ENCODE measurements at places on chromosomes 6 and 20.
A peak's percentile ranks its signal among the peaks of the same experiment; 100 is the strongest.

GRCh38 chr6:10626154-10626741 lies 68.2 kb downstream of the C6orf52 start:
- no peak for DNase-seq

GRCh38 chr6:101146389-101146788 lies 247.1 kb upstream of the GRIK2 start:
- DNase-seq, result peak; percentile 27

GRCh38 chr6:150910561-150910960 lies 45.1 kb downstream of the MTHFD1L start:
- DNase-seq, result no peak

GRCh38 chr6:120214088-120214499 lies 864.5 kb upstream of the MAN1A1 start:
- DNase-seq, result peak; percentile 70

- DNase-seq, result peak; percentile 23
Observed at GRCh38 chr6:27617046-27617687, 144.3 kb upstream of the ZNF184 start.

DNA sequence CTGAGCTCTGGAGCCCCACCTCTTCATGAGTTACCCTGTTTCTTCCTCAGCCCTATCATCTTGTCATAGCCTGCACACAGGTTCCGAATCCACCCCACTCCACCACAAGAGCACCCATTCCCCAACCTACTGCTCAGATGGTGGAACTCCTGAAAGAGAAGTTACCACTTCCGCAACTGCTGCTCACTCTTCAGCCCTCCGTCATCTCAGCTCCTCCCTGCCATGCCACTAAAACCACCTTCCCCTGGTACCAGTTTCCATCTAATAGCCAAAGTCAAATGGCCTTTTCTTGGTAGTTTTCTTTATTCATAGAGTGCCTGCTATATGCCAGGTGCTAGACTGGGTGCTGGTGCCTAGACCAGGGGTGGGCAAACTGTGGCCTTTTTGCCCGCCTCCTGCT lies 3.9 kb downstream of the RAB22A start:
- DNase-seq, result no peak

- DNase-seq, result peak; percentile 37
Observed at GRCh38 chr6:119978274-119978889, 628.8 kb upstream of the MAN1A1 start.

GRCh38 chr6:127392301-127392700 lies 48.9 kb upstream of the ECHDC1 start:
- DNase-seq, result peak; percentile 90

DNA sequence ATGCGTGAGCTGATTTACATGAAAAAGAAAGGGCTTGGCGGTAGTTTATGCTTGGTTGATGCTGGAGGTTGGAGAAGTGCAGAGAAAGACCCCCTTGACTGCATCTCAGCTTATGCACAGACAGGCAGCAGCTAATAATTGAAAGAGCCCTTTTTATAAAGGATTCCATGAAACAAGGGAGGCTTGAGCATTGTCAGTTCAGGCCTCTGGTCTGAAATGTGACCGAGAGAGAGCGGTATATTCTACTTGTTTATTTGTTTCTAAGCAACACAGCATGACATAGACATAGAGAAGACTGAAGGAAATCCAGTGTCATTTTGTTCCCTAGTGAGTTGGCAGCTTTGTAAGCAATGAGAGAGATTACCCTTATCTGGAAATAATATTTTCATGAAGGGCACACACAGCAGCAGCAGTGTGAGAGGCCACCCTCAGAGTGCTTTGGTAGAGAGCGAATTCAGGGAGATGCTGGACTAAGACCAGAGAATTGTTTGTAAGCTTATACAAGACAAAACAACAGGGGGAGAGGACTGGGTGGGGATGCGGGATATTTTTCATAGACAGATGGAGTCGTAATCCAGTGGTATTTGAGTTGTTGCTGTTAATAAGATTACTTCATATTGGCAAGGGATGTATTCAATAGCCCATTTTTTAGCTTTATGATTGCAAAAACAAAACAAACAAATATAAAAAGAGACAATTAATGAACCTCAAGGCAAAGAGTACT lies 34.6 kb upstream of the LAMA2 start:
- no peak for DNase-seq

DNA sequence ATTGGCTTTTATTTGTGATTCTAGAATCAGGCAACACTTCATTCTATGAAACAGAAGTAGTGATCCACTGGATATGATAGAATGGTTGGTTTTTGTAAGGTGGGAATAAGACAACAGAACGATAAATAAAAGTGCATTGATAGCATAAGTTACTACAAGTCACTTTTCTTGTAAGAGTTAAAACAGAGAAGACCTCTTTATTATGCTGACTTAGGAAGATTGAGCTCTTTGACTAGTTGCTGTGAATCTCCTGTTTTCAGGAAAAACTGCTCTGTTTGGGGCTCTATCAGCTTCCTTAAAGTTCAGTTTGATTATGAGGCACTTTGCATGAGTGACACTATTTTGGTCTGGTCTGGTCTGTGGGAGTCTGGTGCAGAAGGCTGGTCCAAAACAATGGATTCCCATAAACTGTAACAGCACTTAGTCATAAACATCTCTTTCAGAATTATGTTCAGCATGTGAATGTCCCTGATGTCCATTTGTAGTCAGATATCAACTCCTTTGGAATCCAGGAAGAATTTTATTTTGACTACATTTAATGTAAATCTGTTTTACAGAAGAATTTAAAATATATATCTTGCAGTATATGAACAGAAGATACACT lies 35.0 kb upstream of the DSE start:
- no peak for DNase-seq

GRCh38 chr6:41524634-41525011 lies 21.6 kb upstream of the FOXP4 start:
- no peak for DNase-seq

DNA sequence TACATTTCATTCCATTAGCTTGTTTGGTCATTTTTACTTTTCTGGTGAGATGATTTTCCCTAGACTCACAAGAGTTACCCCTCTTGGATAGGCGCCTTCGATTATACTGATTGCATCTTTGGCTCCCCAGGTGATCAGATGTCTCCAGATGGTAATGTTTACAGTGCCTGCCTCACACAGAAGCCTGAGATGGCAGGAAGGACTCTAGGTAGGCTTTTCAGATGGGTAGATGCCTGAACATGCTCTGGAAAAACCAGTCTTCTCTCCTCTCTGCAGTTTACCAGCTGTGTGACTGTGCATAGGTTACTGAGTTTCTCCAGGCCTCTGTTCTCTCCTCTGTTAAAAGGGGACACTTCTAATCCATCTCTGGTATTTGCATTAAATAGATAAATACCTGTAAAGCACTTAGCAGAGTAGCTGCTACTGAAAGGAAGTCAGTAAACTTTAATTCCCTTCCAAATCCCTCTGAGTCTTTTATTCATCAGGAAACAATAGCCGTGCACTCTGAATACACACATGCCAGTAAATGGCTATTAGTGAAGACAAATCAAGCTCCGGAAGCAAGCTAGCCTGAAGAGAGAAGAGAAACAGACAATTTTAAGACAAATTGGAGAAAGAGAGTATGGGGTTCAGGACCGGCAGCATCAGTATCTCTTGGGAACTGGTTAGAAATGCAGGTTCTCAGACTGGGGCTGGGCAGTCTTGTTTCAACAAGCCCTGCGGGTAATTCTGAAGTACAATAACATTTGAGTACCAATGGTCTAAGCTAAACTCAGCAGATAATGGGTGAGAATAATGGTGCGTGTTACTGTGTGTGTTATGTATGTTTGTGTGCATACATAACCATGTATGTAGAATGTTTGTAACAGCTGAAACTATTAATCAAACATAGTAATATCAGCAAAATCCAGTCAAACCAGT lies 139.4 kb downstream of the UST start:
- DNase-seq, result peak; percentile 93

DNA sequence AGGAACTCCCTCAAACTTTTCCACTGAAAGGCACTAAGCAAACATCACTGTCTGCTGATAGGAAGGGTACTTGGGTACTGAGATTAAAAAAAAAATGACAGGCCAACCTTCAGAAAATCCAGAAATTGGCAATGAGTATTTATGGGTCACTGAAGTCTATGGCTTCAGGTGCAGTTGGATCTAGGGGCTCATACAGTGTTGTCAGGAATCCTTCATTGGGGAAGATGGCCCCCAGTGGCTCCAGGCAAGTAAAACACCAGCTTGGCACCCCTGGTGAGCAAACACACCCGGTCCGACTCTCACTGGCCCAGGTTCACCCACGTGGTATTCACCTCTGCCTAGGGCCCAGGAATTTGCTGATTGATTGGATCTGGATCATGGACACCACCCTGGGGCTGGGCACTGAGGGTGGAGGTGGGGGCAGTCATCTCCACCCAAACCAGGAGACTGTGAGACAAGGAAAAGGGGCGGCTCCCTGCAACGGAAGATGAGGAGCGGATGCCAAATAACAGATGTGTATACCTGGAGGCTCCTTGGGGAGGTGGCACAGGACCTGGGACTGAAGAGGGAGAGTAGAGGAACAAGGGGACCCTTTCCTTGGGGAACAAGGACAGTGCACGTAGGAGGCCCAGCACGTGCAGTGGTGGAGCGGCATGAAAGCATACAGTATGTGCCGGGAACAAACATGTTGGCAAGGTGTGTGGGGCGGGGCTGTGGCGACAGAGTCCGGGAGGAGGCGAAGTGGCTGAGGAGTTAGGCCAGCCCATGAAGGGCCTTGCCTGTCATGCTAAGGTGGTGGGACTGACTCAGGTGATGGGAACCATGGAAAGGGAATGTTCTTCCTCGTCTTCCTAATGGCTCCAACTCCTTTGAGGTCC lies 4.7 kb downstream of the SLC2A10 start:
- no peak for DNase-seq

DNA sequence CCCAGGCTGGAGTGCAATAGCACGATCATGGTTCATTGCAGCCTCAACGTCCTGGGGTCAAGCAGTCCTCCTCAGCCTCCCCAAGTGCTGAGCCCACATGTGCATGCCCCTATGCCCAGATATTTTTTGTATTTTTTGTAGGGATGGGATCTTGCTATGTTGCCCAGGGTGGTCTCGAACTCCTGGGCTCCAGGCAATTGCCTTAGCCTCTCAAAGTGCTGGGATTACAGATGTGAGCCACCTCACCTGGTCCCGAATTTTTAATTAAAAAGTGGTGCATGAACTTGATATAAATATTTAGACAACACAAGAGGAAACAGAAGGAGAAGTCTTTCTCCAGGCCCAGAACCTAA lies 7.1 kb upstream of the RNF114 start:
- no peak for DNase-seq

DNA sequence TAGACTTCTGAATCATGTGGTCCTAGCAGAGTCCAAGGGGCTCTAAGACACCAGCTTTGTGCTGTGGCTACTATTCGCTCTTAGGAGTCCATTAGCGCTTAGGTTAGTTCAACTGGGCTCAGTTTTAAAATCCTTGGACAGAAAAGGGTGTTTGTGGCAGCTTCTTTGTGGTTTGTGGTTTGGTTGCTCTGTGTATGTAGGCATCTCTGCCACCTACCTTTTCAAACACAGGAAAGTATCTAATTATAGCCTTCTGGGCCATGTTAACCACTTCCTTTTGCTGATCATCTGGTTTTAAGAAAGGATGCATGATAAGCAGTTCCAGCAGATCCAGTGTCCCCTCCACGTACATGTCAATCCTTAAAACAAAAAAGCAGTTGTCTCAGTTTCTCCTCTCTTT lies 10.8 kb downstream of the GSTA4 start:
- no peak for DNase-seq

DNA sequence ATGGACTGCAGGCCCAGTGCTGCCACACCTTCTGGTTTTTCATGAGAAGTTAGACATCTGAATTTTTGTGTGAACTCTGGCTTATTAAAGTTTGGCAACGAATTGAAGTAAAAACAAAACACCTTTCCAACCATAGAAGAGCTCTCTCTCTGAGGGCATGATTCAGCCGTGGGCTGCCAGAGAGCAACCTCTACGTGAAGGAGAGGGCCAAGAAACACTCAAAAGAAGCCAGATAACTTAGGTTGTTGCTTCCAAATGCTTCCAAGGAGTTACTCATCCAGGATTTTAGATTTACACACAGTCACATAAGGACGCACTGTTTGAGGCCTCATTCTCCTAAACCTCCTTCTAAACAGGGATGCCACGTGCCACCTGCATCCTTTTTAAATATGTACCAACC lies 65.5 kb downstream of the NRN1 start:
- no peak for DNase-seq

GRCh38 chr20:54869765-54870164 lies 394.4 kb downstream of the DOK5 start:
- no peak for DNase-seq

DNA sequence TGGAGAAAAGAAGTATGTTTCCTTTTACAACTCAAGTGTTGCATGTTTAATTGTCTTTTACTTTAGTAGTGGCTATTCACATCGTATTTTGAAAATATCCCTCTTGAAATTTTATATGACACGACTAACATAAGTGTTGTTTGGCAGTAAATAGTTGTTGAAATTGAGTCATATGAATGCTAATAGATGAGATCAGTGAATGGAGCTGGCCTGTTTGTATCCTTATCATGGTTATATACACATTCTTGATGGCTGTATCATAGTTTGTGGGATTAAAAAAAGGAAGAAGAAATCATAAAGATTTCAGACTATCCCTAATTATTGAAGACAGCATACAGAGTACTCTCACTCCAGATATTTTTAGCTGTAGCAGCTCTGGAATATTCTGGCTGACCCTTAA lies 8.2 kb upstream of the RAE1 start:
- DNase-seq, result peak; percentile 72

DNA sequence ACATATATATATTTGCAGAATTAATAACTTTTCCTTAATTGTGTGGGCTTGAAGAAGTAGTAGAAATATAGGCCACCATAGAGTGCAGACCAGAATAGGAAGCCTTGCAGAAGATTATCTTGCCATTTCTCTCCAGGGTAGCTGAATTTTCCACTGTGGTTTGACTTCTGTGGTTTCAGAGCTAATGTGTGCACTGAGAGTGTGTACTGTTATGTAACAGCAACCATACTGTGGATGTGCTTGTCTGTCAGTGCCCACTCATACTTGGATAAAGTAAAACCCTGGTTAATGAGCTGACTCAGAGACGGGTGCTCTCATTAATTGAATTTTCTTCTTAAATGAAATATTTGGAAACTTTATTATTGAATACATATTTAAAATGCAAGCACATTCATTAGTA lies 57.2 kb downstream of the CEP43 start:
- no peak for DNase-seq

GRCh38 chr6:52227495-52227894 lies 16.8 kb downstream of the IL17F start:
- DNase-seq, result no peak

DNA sequence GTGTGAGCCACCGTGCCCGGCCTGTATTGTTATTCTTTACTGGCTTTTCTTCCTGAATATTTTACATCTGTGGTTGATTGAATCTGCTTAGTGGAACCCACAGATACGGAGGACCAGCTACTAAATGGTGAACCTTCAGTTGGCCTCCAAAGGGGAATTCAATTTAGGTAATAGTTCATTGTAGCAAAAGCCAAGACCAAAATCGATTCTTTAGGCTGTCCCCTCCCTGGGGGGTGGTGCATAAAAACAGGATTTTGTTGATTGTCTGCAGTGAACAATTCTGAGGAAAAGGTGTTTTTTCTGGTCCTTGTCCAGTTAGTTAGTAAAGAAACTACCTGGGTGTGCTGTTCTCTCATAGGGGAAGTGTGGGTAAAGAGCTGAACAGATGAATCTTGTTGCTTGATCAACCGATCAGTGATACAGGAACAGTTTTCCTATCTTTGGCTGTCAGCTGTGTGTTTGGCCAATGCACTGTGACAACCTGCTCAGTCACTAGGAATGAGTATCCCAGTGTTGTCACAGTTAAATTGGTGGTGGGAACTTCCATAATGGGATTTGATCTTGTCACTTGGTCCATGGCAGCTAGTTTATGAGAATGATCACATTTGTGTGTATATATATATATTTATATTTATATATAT lies 19.5 kb downstream of the LHFPL5 start:
- DNase-seq, result no peak

Measured in bronchial epithelial cell (primary cell).